ENCODE measurements at places on chromosomes 3 and 15.

DNA sequence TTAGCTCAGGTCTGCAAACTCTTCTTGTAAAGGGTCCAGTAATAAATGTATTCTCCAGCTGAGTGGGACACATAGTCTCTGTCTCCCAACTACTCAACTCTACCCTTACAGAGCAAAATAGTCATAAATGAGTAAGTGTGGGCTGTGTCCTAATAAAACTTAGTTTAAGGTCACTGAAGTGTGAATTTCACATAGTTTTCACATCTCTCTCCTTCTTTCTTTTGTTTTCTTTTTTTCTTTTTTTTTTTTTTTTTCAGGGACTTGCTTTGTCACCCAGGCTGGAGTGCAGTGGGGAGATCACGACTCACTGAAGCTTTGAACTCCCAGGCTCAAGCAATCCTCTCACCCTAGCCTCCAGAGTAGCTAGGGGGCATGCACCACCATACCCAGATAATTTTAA is 1.9 kb upstream of the ACTL6A start:
- DNase-seq = no peak

GRCh38 chr3:54783611-54784010 is 144.2 kb downstream of the LRTM1 start:
- DNase-seq = peak; percentile 57

DNA sequence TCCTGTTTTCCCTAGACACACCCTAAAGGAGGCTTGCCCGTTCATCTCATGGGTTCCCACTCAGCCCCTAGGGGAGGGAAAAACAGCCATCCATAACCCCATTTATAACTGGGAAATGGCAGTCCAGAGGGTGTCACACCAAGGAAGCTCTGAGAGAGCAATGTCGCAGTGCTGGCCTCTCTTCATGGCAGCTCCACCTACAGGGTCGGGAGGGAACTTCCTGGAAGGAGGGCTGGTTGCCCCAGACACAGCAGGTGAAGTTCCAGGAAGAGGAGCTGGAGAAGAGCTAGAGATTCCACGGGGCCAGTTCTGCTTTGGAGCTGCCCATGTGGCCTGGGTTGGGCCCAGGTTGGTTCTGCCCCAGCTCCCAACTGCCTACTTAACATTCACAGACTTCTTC is 22.3 kb upstream of the LINGO1 start:
- no peak for DNase-seq

DNA sequence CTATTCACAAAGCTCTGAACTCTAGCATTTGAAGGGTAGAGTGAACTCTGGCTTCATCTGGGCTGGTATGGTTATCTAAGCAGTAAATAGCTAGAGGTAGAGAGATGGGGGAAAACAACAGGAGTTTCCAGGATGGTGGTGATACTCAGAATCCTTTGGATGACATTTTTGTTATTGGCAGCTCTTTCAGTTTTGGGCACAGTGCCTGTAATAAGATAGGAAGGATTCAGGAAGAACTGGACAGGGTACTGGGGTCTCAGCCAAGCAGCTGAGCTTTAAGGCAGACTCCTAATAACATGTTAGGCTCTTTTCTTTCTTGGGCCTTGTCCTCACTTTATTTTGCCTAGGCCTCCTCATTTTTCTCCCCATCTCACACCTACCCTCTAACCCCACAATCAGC is 338.5 kb downstream of the CADM2 start:
- DNase-seq = no peak

DNA sequence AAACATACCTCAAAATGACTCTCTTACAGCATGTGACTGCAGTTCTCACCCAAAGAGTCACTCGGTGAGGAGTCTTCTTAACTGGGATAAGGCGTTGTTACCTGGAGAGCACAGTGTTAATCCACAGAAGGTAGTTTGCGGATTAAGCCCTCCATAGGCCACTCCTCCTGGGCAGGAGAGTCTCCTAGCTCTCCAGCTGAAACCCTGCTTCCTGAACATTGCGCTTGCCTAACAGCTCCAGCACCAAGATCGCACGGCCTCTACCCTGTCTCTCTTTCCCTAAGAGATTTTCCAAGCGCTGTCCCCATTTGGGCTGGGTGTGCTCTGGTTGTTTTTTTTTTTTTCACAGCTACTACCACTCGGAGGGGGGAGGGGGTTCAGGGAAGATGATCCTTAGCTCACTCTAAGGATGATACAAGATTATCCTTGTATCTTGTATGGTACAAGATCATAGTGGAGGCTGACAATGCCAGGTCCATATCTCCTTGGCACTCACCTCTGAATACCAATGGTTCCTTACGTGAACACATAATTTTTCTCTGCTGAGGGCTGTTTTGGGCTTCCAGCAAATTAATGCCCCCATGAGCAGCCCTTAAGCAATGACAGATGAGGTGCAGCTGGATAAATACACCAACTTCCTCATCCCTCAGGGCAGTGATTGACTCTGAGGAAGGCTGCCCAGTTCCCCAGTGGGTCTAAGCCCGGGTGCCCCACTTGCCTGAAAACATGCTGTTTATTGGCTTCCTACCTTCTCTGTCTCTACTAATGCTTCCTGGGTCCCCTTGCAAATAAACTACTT is 185.2 kb upstream of the TSC22D2 start:
- no peak for DNase-seq

DNA sequence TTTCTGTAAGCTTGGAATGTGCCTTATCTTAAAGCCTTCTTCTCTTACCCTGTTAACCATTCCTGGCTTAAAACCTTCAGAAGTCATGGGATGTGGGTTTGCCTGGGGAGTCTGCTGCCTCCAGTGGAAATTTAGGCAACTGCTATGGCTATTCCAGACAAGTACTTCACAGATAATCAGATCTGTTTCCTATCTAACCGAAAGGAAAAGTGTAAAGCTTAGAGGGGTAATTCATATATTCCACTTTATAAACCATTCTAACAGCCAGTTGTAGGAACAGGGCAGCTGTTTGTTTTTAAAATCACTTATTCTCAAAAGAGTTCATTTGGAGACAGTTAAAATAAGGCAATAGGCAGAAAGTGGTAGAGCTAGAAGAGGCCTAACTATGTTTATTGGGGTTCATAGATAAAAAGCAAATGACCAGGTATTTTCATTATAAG is 219.9 kb downstream of the TCF12 start:
- DNase-seq = peak; percentile 74

GRCh38 chr3:177529716-177530335 is 332.5 kb upstream of the TBL1XR1 start:
- no peak for DNase-seq

- peak; percentile 24 for DNase-seq
Measured at GRCh38 chr3:190673148-190673547, 159.3 kb downstream of the IL1RAP start.

GRCh38 chr3:61057464-61057863 is 193.8 kb downstream of the FHIT start:
- no peak for DNase-seq

DNA sequence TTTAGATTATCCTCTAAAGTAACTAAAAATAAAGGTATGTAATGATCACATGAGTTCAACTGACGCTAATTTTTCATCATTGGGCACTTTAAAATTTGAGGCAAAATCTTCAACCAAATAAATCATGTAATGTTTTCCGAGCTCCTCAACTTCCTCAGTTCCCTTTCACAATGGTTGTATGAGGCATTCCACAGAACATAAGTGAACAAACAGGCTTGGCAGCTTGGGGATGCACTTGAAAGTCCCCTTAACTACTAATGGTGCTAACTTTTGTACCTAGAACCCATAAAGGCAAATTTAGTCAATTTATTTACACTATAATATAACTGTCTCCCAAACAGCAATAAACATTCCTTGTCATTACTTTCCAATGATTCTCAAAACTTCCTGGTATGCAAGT is 1137.9 kb downstream of the ROBO2 start:
- no peak for DNase-seq

DNA sequence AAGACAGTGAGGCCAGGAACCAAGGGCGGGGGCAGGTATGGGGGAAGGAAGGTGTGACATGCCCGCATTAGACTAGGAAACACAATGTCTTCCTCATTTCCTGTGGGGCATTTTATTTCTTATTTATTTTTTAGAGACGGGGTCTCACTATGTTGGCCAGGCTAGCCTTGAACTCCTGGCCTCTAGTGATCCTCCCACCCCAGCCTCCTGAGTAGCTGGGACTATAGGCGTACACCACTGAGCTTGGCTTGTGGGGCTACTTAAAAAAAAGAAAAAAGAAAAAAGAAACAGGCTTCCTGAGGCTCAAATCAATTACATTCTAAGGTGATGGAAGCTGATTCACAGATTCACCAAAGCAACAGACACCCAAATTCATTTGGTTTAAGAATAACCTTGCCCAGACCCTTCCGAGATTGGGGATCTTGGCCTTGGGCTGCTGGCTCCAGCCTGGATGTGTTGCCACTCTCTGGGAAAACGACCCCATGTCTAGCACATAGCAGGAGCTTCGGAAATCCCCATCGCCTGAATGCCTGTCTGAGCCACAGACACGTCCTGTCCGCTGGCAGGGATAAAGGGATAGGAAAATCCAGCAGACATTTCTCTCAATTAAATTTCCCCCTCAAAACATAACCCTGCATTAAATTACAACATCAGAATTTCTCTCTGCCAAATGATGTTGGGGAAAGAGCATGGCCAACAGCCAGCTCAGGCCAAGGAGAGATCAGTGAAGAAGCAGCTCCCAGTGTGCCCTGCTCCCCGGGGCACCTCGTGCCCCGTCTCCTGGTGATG is 13.0 kb downstream of the CPN2 start:
- peak; percentile 55 for DNase-seq

GRCh38 chr15:45121706-45122417 is 7.7 kb downstream of the DUOXA2 start:
- peak; percentile 82 for DNase-seq

GRCh38 chr3:186151077-186151971 is 42.4 kb upstream of the ETV5 start:
- DNase-seq = no peak

DNA sequence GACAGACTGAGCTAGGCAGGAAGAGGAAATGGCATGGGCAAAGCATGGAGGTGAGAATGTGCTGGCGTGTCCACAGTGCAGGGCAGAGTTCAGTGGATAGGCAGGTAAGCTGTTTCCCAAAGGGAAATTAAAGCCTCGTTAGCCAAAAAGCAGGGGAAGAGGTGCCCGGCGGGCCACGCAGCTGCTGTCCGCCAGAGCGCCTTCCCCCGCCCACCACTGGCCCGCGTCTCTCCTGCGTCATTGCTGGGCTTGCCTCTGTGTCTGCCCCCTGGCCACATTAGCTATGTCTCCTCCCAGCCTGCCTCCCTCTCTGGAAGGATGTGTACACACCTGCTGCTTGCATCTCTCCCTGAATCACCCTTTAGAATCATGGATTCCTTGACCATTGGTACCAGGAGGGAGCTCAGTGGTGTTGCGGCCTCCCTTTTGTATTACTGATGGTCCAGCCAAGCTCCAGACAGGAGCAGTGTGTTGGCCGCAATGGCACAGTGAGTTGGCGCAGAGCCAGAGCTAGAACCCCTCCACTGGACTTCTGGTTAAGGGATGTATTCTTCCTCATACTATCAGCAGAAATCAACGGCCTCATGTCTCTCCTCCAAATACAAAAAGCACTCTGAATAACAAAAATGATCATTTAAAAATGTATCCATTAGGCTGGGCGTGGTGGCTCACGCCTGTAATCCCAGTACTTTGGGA is 26.6 kb downstream of the SLC28A1 start:
- no peak for DNase-seq

DNA sequence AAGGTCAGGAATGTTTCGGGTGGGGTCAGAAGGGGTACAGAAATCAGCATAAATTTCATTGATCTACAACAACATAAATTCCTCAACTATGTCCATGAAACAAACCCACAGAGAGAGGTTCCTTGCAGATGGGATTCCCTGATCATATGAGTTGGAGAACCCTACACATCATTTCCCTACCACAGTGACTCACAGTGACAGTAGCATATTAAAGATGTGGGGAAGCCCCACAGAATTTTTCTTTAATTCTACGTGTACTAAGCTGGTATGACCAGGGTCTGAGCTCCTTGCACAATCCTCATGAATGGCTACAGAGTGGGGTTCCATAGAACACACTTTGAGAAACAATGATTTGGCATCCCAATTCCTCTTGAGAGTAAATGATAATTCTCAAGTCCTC is 116.9 kb upstream of the RAD18 start:
- DNase-seq = no peak

- DNase-seq = no peak
Measured at GRCh38 chr3:187286467-187287059, 5.0 kb downstream of the MASP1 start.

GRCh38 chr3:196756732-196757131 is 17.1 kb downstream of the PAK2 start:
- no peak for DNase-seq

DNA sequence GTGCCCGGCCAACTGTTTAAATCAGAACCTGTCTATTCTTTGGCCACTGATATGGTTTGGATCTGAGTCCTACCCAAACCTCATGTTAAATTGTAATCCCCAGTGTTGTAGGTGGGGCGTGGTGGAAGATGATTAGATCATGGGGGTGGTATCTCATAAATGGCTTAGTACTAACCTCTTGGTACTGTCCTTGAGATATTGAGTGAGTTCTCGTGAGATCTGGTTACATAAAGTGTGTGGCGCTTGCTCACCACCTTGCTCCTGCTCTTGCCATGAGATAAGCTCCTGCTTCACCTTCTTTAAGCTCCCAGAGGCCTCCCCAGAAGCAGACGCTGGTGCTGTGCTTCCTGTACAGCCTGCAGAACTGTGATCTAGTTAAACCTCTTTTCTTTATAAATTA is 42.4 kb downstream of the REC114 start:
- DNase-seq = no peak

GRCh38 chr3:141657516-141657915 is 80.6 kb upstream of the RNF7 start:
- DNase-seq = no peak

DNA sequence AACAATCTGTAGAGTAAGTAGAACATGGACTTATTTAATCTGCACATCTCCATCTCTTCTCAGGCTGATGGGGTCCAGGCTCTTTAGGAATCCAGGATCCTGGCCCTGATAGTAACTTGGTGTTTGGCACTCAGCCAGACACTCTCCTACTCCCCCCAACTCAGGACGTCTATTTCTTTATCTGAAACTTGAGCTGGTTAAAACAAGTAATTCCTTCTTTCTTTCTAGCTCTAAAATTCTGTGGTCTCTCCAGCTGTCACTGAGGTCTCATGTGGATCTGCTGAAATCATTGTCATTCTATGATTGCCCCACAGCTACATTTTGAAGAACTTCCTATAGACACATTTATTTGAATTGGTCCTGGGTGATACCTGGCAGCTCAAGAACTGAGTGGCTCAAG is 59.0 kb downstream of the TP63 start:
- no peak for DNase-seq

- DNase-seq = no peak
Measured at GRCh38 chr15:99749386-99749785, 16.1 kb upstream of the LYSMD4 start.

- DNase-seq = peak; percentile 96
Measured at GRCh38 chr3:101036213-101036618, 43.0 kb upstream of the ABI3BP start.

GRCh38 chr3:5505163-5505562 is 317.7 kb downstream of the EDEM1 start:
- no peak for DNase-seq

- DNase-seq = peak; percentile 96
Measured at GRCh38 chr15:75335705-75336355, at the start of gene COMMD4. TSS of gene COMMD4 (plus strand) at chr15:75336063. CDS start at chr15:75336090, 27 bp downstream.

All from astrocyte of the hippocampus (primary cell).